ENCODE measurements at places on chromosomes 1 and 21.

- DNase-seq, result peak; percentile 70
Observed at GRCh38 chr21:34227386-34227852, 136.4 kb upstream of the KCNE2 start.

DNA sequence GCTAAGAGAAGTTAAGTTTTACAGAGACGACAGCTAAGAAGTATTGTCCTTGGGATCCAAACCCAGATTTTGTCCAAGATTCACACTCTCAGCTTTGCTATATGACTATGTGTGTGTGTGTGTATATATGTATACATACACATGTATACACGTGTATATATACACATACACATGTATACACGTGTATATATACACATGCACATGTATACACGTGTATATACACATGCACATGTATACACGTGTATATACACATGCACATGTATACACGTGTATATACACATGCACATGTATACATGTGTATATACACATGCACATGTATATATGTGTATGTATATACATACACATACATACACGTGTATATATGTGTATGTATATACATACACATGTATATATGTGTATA is 3.9 kb upstream of the CACHD1 start:
- no peak for DNase-seq

GRCh38 chr1:202274611-202275010 is 67.1 kb downstream of the UBE2T start:
- peak; percentile 43 for DNase-seq

- DNase-seq, result no peak
Observed at GRCh38 chr1:221697923-221698425, 43.9 kb downstream of the DUSP10 start.

- DNase-seq, result no peak
Observed at GRCh38 chr1:9121496-9122409, 7.1 kb downstream of the GPR157 start.
